ENCODE measurements at places on chromosomes 3 and 15. TPM values are rescaled to one million over a fixed set of nuclear protein-coding genes. Genes with fewer than 3 reads are reported as not detected.

The WDR72 gene
- not detected for total RNA-seq

The RPL14 gene
- 3,721 TPM for total RNA-seq

The TTLL13 gene
- total RNA-seq = 0.63 TPM

The SKOR1 gene
- 2.2 TPM for total RNA-seq

The FBXL2 gene
- total RNA-seq = not detected

The ASB14 gene
- not detected for total RNA-seq

The ARL6 gene
- total RNA-seq = 2.1 TPM
